ENCODE measurements at places on chromosomes 2 and 18.
A peak's percentile ranks its signal among the peaks of the same experiment; 100 is the strongest.

DNA sequence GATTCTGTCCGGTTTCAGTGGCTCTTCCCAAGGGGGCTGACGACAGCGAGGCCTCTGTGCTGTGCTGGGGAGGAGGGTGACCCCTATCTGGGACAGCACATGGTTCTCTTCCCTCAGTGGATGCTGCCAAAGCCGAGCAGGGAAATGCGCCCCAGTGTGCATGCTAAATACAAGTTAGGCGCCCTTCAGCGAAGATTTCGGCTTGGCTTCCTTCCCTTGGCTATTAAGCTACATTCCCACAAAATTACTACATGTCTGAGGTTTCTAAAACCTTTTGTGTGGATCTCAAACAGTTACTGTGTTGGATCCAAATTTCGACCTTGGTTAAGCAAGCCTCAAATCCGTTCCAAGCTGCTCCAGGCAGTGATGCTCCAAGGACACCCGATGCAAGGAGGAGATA lies 440.3 kb downstream of the NRXN1 start:
- DNase-seq, result no peak

- DNase-seq, result no peak
Observed at GRCh38 chr18:49639643-49640391, 78.0 kb downstream of the LIPG start.

DNA sequence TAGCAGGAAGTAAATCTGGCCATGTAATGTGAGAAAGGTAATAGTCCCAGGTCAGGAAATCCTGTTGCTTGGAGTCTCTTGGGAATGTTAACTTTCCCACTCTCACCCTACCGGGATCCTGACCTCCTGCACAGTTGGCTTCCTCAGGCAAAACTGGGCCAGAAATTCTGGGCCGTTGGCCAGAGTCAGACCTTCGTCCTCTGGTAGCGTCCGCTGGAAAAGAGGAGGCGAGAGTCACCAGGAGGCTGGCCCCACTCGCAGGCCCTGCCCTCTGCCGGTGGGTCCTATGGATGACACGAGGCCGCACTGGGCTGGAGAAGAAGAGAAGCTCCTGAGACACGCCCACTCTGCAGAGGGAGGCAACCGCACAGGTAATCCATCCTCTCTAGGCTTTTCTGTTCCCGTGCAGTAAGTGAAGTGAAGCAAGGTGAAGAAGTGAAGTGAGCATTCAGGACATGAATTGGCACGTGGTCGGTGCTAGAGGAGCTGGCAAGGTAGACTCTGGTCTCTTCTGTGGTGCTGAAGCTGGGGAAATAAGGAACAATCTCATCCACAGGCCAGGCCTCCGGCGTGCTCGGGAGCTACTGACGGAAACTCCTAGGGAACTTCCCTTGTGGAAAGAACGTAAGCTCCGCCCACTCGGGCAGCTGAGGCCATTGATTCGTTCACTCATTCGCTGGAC lies 182.7 kb upstream of the GLI2 start:
- DNase-seq, result peak; percentile 4

GRCh38 chr2:76640905-76641304 lies 881.3 kb downstream of the LRRTM4 start:
- DNase-seq, result no peak

DNA sequence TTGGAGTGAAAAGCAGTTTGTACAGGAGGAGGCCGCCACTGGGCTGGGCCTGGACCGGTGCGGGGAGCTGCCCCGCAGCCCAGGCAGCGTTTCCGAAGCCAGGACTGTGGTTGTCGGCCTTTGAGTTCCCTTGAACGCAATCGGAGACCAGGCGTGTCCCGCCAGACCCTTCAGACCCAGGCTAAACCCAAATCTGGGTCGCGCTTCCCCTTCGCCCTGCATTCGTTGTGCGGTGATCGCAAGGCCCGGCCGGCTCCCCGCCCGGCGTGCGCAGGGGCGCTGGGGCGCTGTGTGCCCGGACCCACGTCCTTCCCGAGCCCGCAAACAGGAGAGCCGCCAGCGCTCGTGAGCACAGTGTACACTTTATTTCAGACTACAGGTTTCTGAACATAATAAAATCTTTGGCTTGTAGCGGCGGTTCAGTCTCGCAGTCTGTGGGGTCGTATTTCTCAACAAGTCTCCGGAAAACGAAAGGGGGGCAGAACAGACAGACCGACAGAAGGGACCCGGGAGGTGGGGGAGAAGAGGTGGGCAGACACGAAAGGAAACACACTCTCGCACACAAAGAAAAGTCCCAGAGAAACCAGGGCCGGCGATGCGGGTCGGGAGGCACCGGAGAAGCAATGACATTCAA lies 5.5 kb downstream of the EN1 start:
- no peak for DNase-seq

DNA sequence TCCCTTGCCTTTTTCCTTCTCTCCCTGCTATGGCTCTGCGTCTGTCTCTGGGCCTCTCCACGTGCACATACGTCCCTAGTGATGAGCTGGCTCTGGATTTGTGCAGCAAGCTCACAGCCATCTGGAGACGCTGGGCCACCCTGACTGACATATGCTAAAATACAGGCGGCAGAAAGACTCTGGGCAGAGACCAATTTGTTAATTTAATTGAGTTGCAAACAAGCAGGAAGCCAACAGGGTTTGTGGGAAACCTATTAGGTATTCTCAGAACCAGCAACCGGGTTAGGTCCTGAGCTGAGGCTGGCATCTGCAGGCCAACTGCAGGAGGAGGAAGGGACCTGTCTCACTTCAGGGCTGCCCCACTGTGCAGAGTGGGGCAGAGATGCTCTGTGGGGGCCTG lies 53.5 kb upstream of the SMAD2 start:
- no peak for DNase-seq

- DNase-seq, result no peak
Observed at GRCh38 chr2:163665051-163665450, 70.8 kb downstream of the FIGN start.

- DNase-seq, result peak; percentile 81
Observed at GRCh38 chr18:3062798-3063680, 50.1 kb upstream of the LPIN2 start.

DNA sequence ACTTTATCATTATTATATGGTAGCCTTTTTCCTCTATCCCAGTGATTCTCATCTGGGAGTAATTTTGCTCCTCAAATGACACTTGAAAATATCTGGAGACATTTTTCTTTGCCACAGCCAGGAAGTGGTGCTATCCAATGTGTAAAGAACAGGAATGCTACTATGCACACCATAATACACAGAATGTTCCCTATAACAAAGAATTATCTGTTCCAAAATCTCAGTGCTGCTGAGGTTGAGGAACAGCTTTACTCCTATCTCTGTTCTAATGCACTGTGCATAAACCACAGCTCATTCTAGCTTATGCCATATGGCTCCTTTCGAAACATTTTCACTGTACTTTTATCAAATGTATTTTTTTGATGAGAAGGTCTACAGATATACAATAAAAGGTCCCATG lies 1231.2 kb upstream of the CELF4 start:
- DNase-seq, result no peak

- DNase-seq, result no peak
Observed at GRCh38 chr2:168430431-168430830, 25.6 kb upstream of the CERS6 start.

GRCh38 chr2:7829241-7829640 lies 852.6 kb upstream of the ID2 start:
- no peak for DNase-seq

DNA sequence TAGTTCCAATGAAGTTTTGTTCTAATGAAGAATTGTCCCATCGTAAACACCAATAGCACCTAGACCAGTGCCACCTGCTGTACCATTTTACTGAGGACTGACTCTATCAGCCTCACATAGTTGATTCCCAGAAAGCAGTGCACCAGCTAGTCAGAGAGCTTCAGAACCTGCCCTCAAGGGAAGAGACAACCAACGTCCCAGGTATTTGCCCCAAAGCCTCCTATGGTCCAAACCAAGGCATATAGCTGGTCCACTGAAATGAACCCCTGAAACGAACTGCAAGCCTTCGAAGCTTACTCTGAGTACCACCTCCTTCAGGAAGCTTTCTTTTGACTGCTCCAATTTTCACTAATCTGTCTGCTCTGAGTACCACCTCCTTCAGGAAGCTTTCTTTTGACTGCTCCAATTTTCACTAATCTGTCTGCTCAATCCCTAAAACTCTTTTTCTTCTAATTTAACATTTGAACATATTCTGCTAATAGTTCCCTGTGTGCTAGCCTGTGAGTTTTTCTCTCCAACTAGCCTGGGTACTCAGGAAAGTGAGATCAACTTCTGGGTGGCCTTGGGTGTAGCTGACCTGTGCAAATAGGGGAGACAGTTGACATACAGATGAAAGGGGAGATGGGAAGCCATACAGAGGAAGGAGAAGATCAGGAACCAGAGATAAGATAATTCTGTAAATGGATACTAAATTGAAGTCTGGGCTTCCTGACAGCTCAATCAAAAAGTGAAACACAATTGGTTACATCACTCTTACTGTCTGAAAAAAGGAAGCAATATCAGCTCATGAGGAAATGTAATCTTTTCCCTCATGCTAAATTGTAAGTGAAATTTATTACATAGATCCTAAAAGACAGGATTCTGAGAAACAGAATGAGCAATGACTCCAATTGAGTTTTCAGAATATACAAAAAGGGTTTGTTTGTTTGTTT lies 33.5 kb upstream of the EML4 start:
- peak; percentile 45 for DNase-seq

GRCh38 chr2:209424199-209424701 lies 403 bp downstream of the MAP2 start:
- no peak for DNase-seq

GRCh38 chr18:59140302-59140885 lies 710 bp downstream of the SEC11C start:
- no peak for DNase-seq

DNA sequence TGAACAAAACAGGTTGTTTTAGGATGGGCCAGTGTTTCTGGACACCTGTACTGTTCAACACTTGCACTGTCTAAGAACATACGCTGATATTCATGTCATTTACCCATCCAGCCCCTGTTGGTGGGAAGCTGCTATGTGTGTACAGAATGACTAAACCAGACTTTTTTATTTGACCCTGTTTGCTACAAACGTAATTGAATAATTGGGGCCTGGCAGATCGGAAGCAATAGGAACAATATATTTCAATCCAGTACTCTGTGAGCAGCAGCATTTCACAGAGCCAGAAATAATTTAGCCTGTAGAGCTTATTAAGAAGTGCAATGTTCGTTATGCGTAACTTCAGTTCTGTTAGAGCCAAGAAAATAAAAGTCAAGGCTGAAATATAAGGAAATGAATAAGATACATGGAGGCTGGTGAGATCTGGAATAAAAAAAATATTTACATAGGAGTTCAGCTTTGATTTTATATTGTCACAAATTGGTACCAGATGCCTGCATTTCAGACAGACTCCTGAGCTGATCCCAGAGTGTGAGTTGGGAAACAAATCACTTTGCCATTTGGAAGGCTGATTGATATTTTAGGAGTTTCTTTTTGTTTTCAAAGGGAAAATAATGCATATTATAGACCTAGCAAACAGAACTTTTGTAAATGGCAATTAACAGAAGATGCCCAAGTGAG lies 19.7 kb downstream of the CABLES1 start:
- no peak for DNase-seq

DNA sequence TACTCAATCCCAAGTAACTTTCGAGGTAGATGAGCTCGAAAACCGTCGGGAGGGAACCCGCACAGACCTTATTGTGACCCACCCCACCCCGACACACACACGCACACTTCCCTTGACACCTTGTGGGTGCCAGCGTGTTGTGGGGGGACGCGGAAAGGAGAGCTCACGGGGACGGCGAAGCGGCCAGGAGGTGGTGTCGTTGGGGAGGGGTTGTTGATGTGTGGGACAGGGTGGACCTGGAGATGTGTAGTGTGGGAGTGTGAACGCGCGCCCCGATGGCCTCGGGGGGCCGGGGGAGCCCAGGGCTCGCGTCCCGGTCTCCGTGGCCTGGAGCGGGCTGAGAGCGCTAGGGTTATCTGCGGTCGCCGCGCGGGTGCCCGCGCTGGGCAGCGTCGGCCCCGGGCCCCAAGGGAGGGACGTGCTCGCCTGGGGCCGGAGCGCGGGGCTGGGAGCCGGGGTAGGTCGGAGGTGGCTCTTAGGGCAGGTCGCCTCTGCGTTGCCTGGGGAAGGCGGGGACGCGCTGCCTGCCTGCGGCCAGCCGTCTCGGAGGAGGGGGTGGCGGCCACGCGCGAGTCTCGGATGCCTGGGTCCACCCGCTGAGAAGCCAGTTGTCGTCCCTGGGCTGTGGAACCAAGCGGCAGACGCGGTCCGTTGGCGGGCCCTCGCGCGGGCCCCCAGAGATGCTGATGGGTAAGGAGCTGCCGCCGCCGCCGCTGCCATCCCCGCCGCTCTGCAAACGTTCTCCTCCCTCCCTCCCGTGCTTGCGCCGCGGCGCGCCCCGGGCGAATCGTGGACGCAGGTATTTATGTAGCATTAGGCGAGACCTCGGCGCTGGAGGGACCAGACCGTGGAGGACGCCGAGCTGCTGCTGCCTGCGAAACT lies 1.6 kb downstream of the KLHL29 start:
- no peak for DNase-seq

GRCh38 chr2:173858291-173858731 lies 106.9 kb downstream of the SP3 start:
- DNase-seq, result no peak

GRCh38 chr2:128466376-128466775 lies 147.7 kb upstream of the HS6ST1 start:
- DNase-seq, result no peak

- no peak for DNase-seq
Observed at GRCh38 chr2:231364961-231365810, 30.3 kb upstream of the B3GNT7 start.

- peak; percentile 41 for DNase-seq
Observed at GRCh38 chr18:13726972-13727331, 479 bp downstream of the RNMT start.

DNA sequence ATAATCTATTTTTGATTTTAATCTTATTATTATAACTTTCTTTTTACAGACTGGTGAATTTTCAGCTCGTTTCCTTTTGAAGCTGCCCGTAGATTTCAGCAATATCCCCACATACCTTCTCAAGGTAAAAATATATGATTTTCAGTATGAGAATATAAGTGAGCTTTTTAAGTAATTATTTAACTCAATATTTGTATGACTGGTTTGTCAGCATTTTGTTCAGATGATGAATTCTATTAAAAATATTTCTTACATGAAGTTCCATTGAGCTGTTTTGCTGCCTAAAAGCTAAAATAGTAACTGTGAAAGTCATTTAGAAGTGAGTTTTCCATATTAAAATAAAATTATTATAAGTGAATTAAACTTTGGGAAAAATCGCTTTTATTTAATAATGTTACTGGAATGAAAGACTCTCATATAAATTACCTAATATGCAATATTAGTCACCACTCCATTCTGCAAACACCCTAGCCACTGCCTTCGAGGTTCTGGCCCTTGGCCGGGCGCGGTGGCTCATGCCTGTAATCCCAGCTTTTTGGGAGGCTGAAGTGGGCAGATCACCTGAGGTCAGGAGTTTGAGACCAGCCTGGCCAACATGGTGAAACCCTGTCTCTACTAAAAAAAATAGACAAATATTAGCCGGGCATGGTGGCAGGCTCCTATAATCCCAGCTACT lies 155.3 kb downstream of the BABAM2 start:
- no peak for DNase-seq

Data from CD4-positive, alpha-beta T cell treated with Interferon alpha-2 for 1 hour (primary cell).